ENCODE measurements at places on chromosomes 11 and 22.

GRCh38 chr11:131767421-131767820 lies 397.0 kb downstream of the NTM start:
- DNase-seq = no peak

- no peak for DNase-seq
Measured at GRCh38 chr11:64090806-64091516, 55.2 kb downstream of the FLRT1 start.

DNA sequence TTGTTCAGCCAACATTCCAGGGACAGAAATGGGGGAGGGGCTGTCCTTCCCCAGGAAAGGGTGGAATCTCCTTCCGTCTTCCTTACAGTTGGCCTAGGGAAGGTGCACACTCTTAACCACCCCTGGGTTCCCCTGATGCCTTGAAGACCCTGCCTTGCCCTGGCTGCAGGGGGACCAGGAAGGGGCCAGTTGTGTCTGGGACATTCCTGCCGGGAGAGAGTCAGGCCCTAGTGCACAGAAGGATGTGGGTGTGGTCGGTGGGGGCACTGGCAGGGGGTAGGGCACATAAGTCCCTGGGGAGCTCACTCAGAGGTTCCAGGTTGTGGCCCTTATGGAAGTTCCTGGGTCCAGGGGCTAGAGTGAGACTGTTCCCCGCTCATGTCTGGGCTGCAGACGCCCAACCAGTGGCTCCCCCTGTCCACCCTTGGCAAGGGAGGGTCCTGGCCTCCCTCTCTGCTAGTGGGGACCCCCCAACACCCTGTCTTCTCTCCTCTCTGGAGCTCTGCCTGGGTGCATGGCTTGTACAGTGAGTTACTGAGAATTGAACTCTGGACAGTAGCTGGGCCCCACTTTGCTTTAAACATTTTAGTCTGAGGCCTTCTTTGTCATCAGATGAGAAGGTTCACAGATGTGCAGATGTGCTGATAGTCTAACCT lies 2.0 kb upstream of the APOBEC3A start:
- no peak for DNase-seq

DNA sequence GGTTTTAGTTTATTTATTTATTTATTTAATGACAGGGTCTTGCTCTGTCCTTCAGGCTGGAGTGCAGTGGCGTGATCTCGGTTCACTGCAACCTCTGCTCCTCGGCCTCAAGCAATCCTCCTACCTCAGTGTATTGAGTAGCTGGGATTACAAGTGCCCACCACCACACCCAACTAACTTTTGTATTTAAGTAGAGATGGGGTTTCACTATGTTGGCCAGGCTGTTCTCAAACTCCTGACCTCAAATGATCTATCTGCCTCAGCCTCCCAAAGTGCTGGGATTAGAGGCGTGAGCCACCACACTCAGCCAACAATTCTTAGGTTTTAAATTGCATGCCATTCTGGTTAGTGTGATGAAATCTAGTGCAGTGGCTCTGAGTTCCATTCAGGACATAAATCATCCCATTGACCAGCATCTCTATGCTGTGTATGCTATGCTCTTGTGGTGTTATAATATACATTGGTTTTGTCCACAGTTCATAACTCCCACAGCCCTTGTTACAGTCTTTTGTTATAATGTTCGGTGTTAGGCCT lies 28.5 kb downstream of the ZNF280B start:
- DNase-seq = no peak

GRCh38 chr22:37686002-37686982 lies at the start of gene NOL12:
TSS of gene NOL12 (plus strand) at chr22:37686343. CDS start at chr22:37686393, 50 bp downstream.
- peak; percentile 70 for DNase-seq

- no peak for DNase-seq
Measured at GRCh38 chr11:121917482-121917881, 198.5 kb downstream of the BLID start.

GRCh38 chr22:46238541-46238940 lies 11.6 kb downstream of the CDPF1 start:
- DNase-seq = no peak

- DNase-seq = peak; percentile 27
Measured at GRCh38 chr22:38766076-38766777, 10.4 kb upstream of the SUN2 start.

- no peak for DNase-seq
Measured at GRCh38 chr22:33605666-33606065, 314.6 kb downstream of the LARGE1 start.

DNA sequence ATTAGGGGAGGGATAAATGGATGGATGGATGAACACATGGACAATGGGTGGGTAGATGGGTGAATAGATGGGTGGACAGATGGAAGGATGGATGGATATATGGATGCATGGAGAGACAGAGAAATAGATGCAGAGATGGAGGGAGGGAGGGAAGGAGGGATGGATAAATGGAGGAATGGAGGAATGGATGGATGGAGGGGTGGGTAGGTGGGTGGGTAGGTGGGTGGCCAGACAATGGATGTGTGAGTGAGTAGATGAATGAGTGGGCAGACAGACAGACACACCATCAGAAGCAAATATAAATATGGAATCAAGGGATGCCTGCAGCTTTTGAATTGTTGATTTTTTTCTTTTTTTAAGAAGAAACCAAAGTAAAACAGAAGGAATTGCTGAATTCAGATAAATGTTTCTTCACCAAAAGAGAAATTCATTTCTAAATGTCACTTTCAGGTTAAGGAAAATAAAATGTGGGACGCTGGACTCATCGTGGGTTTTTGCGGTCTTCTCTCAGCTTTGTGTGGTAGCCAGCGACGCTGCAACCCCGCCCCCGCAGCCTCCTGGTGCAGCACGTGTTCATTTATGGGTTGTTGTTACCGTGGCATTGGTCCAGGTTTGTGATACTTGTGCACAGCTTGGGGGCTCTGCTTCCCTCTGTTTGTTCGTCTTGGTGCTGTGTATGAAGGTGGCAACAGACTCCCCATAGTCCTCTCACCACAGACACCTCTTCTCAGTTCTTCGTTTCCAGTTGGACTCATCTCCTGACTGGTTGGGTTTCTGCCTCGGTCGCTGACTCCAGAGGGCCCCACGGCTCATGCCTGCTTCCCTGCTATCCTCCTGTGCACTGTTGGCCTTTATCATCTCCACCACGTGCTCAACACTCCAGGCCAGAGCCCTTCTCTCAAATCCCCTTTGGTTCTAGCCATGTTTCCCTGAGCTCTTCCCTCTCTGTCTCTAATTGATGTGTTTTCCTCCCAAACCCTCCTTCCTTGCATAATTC lies 76.4 kb downstream of the CDKN1C start:
- DNase-seq = no peak

DNA sequence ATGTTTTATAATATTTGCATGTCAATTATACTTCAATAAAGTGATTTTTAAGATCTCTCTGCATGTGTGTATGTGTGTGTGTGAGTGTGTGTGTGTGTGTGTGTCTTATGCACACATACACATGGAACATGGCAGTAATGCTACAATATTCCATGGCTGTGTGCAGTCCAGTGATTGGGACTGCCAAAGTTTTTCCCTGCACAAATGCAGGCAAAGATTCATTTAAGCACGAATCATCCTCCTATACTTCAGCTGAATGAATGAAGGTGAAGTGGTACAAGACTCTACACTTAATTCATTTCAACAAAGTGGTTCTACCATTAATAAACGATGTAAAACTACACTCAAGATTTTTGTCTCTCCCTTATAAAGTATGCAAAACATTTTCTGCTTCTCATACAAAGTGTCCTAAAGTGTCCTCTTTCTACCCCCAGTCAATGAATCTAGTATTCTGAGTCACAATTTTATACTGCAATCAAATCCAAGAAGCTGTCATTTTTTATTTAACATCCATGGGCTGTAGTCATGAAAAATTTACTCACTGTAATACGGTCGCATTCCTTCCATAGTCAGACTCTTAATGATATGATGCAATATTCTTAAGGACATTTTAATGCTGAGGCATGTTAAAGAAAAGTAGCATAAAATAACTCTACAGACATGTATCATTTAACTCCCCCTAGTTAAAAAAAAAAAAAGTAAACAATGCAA lies 132.4 kb downstream of the TTC28 start:
- DNase-seq = no peak

- no peak for DNase-seq
Measured at GRCh38 chr11:96036863-96037262, 113.0 kb upstream of the MTMR2 start.

DNA sequence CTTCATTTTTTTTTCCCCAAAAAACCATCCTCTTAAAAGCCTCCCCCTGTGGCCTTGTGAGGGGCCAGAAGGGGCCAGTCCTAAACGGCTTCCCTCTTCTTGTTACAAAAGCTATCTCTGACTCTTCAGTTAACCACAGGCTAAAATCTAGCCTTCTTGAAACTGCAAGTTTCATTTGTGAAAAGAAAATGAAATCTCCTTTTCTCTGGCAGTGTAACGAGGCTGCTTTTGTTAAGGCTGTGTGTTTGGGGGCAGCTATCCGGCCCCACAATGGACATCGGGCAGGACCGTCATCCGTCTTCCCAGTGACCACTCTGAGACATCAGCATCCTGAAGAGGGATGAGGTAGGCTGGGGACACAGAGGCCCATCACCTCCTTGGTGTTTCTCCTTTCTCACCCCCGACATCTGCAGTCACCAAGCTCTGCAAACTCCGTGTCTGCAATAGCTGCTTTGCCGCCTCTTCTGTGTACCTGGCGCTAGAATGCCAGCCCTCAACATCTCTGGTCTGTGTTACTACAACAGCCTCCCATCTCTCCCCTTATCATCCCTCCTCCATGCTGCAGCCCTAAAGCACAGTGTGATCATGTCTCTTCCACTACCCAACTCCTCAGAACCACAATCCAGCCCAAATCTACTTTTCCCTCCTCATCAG lies 94.0 kb downstream of the RCN1 start:
- DNase-seq = no peak

DNA sequence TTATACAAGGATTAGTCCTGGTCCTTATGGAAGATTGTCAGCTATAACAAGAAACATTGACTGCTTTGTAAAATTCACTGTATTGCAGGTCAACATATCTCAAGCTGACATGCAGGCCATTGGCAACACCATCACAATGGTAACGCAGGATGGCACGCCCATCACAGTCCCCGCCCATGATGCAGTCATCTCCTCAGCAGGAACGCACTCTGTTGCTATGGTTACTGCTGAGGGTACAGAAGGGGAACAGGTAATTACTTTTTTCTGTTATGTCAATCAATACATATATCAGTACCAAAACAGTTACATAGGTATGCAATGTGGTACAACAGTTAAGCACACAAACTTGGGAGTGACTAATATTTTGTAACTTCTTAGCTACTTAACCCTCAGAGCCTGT lies 55.3 kb downstream of the ZNF143 start:
- no peak for DNase-seq

GRCh38 chr11:57982776-57983175 lies 40.9 kb upstream of the OR9Q1 start:
- no peak for DNase-seq

- DNase-seq = no peak
Measured at GRCh38 chr22:20571078-20571503, 63.7 kb downstream of the MED15 start.

- DNase-seq = no peak
Measured at GRCh38 chr11:19725379-19726079, 12.9 kb downstream of the NAV2 start.

GRCh38 chr11:122628810-122629555 lies 26.5 kb upstream of the UBASH3B start:
- DNase-seq = peak; percentile 70

- DNase-seq = no peak
Measured at GRCh38 chr11:59960502-59961381, 3.1 kb upstream of the OOSP4A start.

- no peak for DNase-seq
Measured at GRCh38 chr11:69207165-69207889, 51.6 kb downstream of the SMIM38 start.

GRCh38 chr11:134503100-134503499 lies 91.1 kb upstream of the B3GAT1 start:
- DNase-seq = no peak

DNA sequence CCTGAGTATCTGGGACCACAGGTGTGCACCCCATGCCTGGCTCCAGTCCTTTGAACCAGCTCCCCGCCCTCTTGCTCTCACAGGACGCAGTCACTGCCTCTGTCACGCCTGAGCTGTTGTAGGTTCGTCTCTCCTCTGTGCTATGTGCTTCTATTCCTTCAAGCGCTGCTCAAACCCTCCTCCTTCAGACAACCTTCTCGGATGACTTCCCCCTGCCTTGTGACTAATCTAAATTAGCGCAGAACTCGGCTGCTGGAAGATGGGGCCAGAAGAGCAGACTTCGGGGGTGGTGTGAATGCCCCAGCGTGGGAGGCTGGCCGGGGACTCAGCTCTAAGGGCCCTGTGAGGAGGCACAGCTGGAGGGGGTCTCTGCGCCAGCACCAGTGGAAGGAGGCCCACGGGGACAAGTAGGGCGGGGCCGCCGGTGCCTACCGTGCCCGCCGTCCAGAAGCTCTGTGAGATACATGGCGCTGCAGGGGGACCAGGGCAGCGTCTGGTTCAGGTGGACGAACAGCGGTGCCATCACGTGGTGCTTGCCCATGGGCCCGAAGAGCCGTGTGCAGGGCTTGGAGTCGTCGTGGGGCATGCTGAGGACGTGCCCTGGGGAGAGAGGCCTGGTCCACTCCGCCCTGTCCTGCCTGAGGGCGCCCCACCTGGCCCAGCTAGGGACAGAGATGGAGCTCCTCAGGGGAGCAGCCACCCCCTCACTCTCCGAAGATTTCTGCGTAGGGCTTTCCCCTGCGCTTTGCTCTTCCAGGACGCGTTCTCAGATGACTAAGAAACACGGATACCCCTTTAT lies 12.5 kb downstream of the ADAMTS8 start:
- no peak for DNase-seq

DNA sequence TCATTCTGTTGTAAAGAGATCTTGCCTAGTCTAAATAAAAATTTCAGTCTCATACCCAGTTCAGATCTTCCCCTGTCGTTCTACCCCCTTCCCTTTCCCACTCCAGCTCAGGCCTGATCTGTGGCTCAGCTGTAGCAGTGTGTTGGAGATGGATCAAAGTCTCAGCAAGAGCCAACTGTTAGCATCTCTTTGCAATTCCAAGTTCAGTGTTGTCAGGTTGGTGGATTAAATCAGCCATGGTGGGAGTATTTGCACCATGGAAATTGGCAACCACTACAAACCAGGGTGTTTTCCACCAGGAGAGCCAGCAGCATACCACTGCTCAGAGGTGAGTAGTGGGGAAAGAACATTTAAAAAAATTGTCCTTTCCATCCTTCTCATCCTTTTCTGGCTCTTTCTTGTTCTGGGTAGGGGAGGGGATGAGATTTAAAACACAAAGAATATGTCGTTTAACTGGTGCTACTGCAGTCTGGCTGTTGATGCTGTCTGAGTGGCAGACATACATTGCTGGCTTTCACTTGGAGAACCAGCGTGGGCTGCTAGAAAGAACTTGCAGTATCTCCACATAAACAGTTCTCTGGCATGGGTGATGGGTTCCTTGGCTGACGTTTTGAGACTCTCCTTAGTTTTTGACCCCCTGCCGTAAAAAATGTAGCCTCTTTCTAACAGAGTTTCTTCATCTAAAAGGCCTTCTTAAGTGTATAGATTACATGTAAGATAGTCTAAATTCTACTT lies 514.1 kb downstream of the RAB38 start:
- DNase-seq = no peak

GRCh38 chr11:17506942-17507341 lies 30.3 kb upstream of the ABCC8 start:
- no peak for DNase-seq

GRCh38 chr22:22021162-22021750 lies 38.7 kb upstream of the TOP3B start:
- DNase-seq = no peak

- no peak for DNase-seq
Measured at GRCh38 chr22:32967386-32968101, 90.6 kb downstream of the SYN3 start.

- DNase-seq = no peak
Measured at GRCh38 chr11:70734379-70734778, 336.1 kb downstream of the CTTN start.

- no peak for DNase-seq
Measured at GRCh38 chr11:129214710-129215295, 22.7 kb upstream of the ARHGAP32 start.

- DNase-seq = no peak
Measured at GRCh38 chr11:66330931-66331330, 5.3 kb downstream of the RIN1 start.
